Activated T-cell treated with anti-CD3 and anti-CD28 coated beads, Interleukin-2, amount 50 U/mL, for 72 hours (primary cell): ENCODE measurements at places on chromosomes 6 and 20.

- DNase-seq = no peak
These were observed 229.4 kb downstream of the TBC1D7 start for GRCh38 chr6:13098793-13099570.

DNA sequence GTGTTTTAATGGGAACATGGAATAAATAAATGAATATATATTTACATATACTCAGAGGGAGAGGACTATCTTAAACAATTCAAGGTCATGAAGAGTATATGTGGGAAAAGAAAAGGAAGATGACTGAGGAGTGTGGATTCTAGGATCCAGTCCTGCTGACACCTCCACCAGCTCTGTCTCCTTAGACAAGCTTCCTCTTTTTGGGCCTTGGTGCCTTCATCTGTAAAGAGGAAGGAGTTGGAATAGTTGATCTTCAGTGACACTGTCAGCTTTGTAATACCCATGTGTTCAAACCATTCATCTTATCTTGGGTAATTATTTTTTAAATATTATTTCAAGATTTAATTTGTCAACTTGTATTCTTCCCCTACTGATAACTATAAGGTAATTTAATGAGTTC lies 338.0 kb downstream of the ADGRB3 start:
- no peak for DNase-seq

DNA sequence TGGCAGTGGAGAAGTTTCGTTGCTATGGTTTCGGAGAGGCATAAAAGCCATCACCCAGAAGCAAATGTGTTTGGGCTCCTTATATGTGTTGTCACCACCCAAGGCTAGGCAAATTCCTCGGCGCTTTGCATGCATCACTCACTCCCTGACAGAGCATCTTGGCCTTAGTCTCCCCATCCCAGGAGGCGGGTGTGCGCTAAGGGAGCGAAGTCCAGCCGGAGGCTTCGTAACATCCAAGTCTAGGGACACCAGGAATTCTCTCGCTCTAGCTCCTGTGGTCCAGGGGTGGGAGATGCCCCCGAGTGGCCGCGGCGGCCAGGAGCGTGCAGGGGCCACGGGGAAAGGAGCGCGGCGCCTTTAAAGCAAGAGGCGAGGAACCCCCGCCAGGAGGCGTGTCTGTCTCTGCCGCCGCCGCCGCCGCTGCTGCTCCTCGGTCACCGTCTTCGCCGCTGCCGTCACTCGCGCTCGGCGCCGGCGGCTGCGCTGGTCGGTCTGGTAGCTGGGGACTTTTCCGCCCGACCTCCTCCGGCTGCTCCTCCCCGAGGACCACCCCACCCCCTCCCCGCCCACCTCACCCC lies at the start of gene GRIK2:
TSS of gene GRIK2 (plus strand) at position 458 of the 578 bp plus-strand sequence.
- DNase-seq = peak; percentile 37

- no peak for DNase-seq
These were observed 16.8 kb downstream of the TMEM244 start for GRCh38 chr6:129844118-129844891.

GRCh38 chr20:57322476-57322875 lies 7.1 kb upstream of the SPO11 start:
- DNase-seq = no peak

DNA sequence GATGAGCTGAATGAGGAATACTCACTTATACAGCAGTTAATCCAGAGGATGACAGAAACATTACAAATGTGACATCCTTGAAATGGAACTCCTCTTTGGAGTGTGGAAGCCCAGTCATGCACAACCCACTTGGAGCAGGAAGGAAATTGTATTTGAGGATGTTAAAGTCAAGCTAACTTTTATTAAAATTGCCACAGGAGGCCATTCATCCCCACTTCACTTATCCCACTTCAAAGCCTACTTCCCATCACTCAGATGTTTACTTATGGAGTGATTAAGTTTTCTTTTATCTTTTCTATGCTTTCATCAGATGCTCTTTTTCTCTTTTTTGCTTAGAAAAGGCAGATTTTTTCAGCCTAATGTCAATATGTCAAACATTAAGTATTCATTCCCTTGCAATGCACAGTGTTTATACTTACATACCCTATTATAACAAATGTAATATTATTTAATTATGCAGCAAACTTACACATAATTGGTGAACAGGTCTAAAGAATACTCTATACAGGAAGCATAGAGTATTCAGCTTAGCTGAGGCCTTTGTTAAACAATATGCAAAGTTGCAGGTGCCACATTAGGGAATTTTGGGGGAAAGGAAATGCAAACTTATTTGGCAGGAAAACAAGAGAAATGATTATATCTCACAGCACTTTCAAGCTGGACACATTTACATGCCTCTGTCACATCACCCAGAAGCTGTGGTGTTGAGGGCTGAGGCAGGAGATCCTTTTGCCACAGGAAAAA lies 148.9 kb downstream of the KHDC1L start:
- no peak for DNase-seq

DNA sequence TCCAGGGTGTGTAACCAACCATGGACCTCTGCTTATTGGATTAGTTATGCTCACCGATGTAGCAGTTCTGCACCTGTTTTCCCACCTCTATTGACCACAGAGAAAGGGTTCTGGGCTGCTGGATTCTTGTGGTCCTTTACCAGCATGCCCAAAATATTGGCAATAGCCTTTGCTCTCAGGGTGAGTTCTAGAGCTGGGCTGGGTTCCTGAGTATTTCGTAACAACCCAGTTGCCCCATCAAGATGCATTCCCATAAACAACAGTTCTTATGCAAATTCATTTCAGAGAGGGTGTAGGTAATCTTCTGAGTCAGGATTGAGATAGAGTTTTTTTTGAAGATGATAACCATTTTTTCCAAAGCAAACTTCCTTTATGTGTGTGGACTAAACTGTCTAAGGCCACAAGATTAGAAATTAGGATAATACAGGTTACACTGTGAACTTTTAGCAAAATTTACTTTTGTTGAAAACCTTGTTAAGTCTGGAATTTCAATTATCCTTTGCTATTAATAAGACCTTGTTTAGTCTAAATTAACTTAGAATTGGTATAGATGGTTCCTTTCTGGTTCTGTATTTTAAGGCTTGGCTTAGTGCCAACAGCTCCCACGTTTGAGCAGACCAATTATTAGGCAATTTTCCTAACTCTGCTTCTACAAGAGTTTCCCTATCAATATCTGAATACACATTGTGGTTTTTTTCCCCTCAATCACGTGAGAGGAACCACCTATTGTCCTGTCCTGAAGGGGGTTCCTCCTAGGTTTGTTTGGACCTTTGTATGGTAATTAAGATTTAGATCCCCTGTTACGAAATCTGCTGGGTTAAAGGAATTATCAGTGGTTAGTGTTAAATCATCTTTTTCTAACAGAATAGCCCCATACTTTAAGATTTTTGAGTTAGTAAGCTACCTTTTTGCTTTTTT lies 46.1 kb downstream of the TBX18 start:
- no peak for DNase-seq

GRCh38 chr6:149963212-149963461 lies 606 bp upstream of the ULBP1 start:
- peak; percentile 62 for DNase-seq

GRCh38 chr6:106442395-106442794 lies 81.9 kb downstream of the CRYBG1 start:
- no peak for DNase-seq

GRCh38 chr20:24965065-24965919 lies 16.2 kb downstream of the CST7 start:
- DNase-seq = no peak

GRCh38 chr6:4774715-4775493 lies 1.3 kb upstream of the CDYL start:
- peak; percentile 29 for DNase-seq

GRCh38 chr6:141164042-141164743 lies 968.5 kb upstream of the GJE1 start:
- DNase-seq = no peak

GRCh38 chr20:63896264-63897105 lies 1.6 kb downstream of the DNAJC5 start:
- DNase-seq = peak; percentile 28

- DNase-seq = no peak
These were observed 2.4 kb downstream of the ADGRG6 start for GRCh38 chr6:142304241-142304640.

DNA sequence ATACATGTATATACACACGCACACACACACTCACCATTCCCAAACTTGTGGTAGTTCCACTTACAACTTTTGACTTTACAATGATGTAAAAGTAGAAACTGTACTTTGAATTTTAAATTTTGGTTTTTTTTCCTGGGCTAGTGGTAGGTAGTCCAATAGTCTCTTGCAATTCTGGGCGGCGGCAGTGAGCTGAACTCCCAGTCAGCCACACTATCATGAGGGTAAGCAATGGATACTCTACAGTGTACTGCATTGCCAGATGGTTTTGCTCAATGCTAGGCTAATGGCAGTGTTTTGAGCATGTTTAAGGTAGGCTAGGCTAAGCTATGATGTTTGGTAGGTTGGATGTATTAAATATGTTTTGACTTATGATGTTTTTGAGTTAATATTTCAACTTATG lies 136.2 kb upstream of the GPR6 start:
- no peak for DNase-seq

DNA sequence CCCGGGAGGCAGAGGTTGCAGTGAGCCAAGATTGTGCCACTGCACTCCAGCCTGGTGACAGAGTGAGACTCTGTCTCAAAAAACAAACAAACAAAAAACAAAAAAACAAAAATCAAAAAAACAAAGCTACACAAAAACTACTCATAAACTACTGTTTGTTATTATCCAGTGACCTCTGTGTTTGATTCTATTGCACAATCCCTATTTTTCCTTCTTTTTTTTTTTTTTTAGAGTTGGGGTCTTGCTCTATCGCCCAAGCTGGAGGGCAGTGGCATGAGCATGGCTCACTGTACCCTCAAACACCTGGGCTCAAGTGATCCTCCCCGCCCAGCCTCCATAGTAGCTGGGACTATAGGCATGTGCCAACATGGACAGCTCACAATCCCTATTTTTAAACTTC lies 92.7 kb downstream of the FAM217A start:
- DNase-seq = no peak

DNA sequence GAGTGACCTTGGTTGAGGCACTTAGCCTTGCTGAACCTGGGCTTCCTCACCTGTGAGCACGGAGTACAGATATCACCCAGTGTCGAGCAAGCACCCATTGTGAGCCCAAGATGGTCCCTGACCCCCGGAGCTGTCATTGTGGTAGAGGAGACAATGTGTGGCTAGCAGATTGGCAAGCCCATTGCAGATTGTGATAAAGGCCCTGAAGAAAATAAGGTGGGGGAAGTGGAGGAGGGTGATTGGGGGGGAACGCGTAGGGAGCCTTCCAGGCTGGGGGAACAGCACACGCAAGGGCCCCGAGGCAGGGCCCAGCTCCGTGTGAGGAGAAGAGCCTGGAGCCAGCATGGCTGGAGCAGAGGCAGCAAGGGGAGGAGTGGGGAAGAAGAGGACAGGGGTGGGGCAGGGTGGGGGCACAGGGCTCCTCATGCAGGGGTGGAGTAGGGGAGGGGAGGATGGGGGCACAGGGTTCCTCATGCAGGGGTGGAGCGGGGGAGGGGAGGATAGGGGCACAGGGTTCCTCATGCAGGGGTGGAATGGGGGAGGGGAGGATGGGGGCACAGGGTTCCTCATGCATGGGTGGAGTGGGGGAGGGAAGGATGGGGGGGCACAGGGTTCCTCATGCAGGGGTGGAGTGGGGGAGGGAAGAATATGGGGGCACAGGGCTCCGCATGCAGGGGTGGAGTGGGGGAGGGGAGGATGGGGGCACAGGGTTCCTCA lies 7.0 kb downstream of the CEBPB start:
- no peak for DNase-seq

- no peak for DNase-seq
These were observed 38.7 kb upstream of the ZBP1 start for GRCh38 chr20:57658833-57659516.

- DNase-seq = no peak
These were observed 6.1 kb downstream of the NFATC2 start for GRCh38 chr20:51536116-51537069.

- peak; percentile 9 for DNase-seq
These were observed 30.6 kb downstream of the SPINT4 start for GRCh38 chr20:45752746-45753145.

DNA sequence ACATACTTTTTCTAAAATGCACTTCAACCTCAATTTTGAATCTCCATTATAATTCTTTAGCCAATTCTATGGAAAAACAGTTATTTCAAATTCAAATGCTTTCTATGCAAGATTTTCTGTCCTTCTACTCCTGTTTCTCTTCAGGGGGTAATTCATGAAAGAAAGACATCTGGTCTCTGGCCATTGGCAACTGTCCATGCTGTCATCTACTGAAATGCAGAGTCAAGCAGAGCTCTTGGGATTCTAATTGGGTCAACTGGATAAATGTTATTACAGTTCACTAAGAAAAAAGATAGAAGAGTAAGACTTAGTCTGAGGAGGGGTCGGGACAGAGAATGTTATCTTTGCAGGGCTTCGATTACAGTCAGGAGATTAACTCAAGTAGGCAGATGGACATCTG lies 22.0 kb upstream of the BMP5 start:
- no peak for DNase-seq

DNA sequence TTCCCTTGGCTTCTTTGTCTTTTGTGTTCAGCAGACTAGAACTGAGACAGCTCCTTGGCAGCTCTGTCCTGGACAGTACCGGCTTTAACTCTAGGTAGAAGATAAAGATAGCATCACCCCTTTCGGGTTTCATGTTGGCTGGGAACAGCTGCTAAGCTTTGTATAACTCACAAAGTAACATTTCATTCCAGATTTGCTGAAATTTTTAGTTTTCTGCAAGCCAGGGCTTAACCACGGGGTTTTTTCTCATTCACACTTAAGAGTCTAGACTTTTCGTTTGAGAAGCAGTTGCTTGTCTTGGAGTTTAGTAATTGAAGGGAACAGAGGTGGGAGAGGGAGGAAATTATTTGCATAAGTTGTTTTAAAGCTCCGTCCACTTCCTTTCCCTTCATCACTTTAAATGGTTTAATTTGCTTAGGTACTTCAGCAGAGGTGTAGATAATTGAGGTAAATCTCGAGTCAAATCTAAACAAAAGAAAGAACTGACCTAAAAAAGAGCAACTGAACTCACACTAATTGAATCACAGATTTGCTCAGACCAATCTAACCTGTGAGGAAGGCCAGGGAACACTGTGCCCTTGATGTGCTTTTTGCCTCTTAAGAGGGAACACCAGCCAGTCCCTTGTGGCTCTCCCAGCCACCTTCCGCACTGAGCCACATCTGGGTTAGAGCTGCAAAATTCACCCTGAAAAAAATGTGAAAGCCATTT lies 48.3 kb downstream of the RREB1 start:
- DNase-seq = no peak

DNA sequence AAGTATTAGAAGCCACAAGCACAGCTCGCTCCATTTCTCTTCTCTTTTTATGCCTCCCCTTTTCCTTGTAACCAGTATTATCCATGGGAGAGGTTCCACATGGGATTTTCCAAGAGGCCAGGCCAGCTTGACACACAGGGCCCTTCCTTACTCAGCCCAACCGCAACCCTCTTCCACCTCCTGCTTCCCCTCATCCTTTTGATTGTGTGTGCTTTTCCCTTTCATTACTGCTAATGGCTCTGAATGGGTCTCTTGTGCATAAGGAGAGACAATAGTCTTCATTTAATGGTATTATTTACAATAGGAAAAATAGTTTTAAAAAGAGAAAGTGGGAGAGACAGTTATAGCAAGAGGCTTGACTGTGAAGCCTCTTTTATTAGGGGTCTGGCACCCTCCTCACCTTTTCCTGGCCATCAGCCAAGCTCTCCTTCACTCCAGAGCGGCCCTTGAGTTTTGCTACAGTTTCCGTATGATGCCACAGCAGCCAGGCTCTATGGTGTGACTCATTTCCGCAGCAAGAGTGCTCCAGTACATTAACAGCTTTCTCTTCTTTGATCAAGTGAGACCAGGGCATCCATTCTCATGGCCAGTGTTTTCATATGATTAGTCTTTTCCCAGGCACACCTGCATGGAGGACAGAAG lies 579.5 kb downstream of the TFAP2B start:
- no peak for DNase-seq
